ENCODE measurements at places on chromosomes 7 and 10.

DNA sequence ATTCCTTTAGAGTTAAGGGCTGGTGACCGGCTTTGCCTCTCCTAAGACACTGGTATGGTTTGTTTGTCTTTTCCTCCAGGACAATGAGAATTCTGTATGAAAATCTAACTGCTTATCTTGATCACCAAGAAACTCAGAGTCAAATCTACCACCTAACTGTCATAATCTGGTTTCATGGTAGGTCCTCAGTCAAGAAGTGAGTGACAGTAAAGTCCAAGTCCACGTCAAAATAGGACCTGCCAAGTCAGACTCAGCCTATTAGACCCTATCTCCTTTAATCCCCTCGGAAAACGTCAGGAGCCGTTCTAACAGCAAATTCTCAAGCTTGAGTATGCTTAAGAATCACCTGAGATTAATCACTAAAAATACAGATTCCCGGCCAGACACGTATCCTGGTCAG is 37.4 kb downstream of the C7orf33 start:
- DNase-seq: no peak

- no peak for DNase-seq
Measured at GRCh38 chr7:47383696-47384445, 198.0 kb downstream of the TNS3 start.

- DNase-seq: no peak
Measured at GRCh38 chr10:122802282-122802681, 43.4 kb downstream of the CUZD1 start.

- DNase-seq: peak; percentile 2
Measured at GRCh38 chr7:30596014-30596641, 1.4 kb downstream of the GARS1 start.

DNA sequence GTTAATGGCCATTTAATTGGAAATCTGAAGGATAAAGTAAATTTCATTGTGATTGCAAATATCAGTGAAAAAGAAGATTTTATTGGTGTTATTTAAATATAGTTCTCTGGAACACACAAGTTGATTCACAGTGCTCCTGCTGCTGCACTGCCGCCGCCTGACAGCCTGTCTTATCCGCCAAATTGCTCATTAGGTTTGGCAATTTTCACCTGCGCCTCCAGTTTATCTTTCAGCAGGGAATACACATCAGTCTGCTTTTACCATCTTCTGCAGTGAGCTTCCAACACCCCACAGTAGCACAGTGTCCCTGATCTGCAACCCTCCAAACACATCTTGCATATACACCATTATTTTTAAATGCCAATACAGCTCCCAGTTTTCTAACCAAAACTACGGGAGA is 308.3 kb downstream of the PARD3 start:
- DNase-seq: no peak

DNA sequence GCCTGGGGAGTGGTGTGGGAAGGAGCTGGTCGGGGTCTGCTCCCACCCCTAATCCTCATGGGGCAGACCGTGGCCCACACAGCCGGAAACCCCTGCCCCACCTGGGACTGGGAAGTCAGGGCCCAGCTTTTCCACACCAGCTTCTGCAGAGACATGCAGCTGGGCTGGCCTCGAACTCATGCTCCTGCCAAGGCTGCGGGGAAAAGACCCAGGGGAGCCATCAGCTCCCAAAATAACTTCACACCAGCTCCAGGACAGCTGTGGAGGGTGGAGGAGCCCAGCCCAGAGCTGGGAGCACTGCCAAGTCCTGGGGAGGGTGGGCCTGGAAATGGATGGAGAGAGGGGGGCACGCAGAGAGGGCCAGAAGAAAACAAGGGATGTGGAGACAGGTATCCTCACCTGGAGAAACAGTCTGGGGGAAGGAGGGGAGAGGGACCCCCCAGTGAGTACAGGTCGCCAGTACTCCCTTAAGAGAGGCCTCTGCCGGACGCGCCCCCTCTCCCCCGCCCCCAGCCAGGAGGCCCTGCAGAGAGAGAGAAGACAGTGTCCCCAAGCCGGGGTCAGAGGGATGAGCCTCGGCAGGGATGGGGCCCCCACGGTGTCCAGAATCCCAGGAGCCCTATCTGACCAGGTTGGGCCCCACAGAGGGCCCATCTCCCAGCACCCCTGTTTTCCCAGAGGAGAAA is 11.5 kb upstream of the GRIFIN start:
- DNase-seq: no peak

DNA sequence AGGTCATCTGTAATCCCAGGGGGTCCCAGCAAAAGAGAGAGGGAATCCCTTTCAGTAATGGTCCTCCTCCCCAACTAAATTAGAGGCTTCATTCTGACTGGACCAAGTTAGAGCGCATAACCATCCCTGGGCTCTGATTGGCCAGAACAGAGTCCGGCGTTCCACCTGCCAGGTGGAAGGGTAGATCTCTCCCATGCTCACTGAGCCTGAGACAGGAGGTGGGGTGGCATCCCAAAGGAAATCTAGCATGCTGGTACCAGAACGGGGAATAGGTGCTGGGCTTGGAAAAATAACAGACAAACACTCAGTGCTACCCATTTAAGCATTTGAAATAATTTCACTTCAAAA is 21.0 kb upstream of the TSPAN33 start:
- no peak for DNase-seq

- no peak for DNase-seq
Measured at GRCh38 chr10:26839966-26840627, 20.7 kb downstream of the ABI1 start.

DNA sequence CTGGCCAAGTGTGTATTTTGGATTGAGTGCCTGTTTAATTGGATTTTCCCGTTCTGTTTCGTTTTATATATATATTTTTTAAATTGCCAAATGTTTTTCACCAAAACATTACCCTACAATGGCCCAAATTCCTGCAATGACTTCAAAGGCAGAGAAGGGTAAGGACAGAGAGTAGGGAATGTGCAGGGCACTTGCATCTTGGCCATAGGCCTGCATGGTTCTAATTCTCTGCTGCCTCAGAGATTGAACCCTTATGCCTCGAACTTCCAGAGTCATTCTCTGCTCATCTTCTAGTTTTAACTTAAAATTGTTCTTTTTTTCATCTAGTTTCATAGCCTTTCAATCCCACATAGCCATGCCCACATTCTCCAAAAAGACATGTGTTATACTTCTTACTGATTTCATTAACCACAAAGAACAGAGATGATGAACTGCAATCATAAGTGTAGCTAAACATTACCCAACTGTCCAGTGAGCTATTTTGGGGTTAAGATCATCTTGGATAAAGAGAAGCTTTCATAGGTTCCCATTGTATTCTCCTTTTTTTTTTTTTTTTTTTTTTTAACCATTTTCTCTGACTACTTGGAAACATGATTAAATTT is 177.6 kb downstream of the PLXDC2 start:
- peak; percentile 13 for DNase-seq

DNA sequence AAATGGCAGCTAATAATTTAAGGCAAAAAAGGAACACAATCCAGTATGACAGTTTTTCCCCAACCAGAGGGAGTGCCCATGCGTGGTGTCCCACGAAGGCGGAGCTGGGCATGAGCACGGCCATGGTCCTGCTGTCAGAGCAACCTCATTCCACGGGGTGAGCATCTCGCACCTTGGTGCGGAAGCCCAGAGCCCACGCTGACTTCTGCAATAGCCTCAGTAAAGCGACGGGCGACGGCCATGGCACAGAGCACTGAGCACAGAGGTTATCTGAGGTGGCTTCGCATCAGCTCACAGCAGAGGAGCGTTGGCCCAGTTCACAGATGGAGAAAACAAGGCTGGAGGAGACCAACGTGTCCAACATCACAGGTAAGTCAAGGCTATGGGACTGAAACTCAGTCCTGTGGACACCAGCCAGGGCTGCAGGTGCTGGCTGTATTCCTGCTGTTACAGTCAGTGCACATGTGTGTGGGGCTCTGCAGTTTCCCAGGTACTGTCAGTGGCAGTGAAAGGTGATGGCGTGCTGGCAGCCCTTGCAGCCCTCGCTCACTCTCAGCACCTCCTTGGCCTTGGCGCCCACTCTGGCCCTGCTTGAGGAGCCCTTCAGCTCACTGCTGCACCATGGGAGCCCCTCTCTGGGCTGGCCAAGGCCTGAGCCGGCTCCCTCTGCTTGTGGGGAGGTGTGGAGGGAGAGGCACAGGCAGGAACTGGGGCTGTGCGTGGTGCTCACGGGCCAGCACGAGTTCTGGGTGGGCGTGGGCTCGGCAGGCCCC is 525.6 kb downstream of the PTPRN2 start:
- no peak for DNase-seq

DNA sequence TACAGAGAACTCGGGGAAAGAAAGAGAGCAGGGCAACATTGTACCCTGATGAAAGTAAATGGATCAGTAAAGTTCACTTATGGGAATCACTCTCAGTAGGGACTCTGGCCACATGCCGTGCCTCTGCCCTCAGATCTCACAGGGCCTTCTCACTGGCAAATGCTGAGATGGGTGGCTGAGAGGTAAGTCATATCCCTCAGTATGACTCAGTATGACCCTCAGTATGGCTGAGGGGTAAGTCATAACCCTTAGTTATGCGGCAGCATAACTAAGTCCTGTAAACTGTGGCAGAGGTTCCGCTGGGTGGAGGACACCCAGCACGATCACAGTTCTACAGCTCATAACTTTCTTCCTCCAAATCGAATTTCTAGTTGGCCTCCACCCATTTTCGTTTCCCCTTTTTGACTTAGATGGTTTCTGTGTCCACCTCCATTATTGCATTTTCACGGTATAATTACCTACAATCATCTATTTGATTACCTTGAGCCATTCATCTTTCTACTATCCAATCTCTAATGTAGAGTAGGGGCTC is 26.5 kb upstream of the WNT16 start:
- DNase-seq: no peak

DNA sequence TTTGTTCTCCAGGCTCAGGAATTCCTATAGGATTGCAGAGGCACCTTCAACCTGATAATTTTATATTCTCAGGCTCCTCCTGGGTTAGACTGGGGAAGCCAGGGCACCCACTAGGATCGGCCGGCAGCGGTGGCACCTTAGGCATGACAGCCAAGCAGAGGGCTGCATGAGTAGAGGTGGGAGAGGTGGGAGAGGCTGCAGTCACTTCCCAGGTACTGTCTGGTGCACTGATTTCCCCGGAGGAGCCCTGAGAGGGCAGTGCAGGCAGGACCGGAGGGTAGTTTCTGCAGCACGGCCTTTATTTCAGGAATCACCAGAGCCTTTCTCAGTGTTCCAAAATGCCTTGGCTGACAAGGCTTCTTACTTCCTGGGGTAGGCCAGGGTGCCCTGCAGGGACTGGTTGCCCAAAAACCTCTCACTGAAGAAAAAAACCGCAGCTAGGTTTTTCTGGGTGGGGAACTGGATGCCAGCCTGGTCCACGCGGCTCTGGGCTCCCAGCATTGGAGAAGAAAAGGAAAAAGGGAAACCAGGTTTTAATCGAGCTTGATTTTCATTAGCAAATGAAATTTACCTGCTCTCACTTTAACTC is 3.6 kb upstream of the HOXA13 start:
- no peak for DNase-seq

- DNase-seq: no peak
Measured at GRCh38 chr10:101061624-101062231, at the start of gene KAZALD1. TSS of gene KAZALD1 (plus strand) at chr10:101061989. CDS start at chr10:101062593, 604 bp downstream.

DNA sequence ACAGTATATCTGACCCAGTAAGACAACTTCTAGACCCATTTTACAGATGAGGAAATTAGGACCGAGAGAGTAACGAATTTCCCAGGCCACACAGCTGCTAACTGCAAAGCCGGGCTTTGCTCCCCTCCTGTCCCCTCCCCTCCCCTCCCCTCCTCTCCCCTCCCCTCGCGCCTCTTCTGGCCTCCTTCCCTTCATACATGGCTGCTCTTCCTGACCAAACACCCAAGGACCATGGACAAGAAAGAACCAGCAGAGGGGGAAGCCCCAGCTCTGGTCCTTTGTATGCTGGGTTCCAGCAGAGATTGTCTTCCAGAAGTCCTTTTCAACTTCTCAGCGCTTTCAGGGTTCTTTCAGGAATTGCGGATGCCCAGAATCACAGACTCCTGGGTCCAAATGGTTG is 3.6 kb upstream of the TMEM72 start:
- DNase-seq: no peak

DNA sequence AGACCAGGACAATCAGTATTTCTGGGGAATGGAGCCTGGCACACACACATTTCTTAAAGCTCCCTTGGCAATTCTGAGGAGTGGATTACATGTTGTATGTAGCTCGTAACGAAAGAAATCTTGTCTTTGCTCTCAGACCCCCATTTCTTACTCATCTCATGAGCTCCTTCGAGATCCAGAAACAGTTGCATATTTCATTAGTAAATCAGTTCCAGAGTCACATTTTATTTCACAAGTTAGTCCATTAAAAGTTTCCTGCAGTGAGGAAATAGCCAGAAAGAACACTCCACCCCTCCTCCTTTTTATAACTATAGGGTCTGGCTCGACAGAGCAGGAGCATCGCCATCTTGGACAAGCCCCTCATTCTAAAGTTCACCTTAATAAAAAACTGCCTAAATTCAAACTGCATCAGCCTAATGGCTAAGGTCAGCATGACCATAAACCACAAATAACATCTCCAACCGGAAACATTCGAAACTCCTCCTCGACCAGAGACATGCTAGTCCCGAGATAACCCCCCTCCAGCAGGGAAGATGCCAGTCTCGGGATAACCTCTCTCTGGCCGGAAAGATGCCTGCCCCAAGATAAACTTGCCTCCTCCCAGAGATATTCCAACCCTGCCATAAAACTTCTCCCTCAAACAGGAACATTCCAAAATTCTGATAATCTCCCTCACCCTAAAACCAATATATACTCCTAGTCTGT is 7.4 kb downstream of the EGFR start:
- no peak for DNase-seq

DNA sequence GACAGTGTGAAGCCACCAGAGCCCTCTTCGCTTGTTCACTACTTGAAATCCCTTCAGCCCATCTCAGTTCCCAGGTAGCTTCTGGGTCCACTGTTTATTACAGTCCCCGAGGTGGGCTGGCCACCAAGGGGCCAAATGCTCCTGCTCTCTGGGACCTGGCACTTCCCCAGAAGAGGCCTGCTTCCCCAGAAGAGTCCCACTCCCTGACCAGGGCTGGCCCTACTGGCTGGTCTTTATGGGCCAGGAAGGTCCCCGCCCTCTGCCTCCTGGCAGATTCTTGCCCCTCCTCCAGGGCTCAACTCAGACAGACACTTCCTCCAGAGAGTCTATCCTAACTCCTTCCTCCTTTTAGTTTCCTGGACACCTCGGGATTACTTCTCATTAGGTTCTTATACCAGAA is 70.7 kb upstream of the LRRC18 start:
- DNase-seq: no peak

DNA sequence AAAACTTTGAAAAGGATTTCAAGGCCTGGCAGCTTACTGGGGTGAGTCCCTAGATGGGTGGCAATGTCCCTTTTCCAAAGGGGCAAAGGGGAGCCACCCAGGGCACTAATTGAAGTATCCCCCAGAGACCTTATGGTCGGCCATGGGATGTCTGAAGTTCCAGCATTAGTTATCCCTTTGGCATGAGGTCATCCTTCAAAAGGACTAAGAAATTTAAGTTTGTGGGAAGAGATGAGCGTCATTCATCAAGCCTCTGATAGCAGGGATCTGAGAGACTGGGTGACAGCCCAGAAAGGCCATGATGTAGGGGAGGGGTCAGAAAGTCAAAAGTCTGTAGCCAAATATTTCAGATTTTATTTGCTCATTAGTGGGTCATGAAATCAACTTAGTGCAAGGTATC is 195.3 kb downstream of the ZNF438 start:
- no peak for DNase-seq

GRCh38 chr10:115972426-115972825 is 300.6 kb downstream of the GFRA1 start:
- DNase-seq: no peak

- peak; percentile 30 for DNase-seq
Measured at GRCh38 chr10:74900297-74900696, 73.9 kb downstream of the KAT6B start.

Data from hematopoietic multipotent progenitor cell (in vitro differentiated cells).